Activated CD8-positive, alpha-beta memory T cell treated with anti-CD3 and anti-CD28 coated beads for 1 hour (primary cell): ENCODE measurements at places on chromosomes 1 and 21.

- DNase-seq, result no peak
Observed at GRCh38 chr1:50979937-50980336, 9.9 kb downstream of the CDKN2C start.

DNA sequence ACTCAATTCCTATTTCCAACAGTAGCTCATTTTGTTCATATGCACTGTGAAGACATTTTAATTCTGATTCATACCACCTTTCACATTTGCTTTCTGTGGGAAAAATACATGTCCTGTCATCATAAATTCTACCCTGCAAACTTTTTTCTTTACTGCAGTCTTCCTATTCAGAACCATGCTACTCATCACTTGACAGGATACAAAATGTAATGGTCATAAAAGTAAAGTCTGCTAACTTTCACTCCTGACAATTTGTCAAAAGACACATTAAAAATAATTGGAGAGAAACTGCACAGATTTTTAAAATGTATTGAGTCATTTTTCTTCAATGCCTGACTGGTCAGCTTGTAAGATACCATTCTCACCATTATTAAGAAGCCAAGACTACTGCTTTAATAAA, 1817.1 kb downstream of the BRINP3 start:
- no peak for DNase-seq

DNA sequence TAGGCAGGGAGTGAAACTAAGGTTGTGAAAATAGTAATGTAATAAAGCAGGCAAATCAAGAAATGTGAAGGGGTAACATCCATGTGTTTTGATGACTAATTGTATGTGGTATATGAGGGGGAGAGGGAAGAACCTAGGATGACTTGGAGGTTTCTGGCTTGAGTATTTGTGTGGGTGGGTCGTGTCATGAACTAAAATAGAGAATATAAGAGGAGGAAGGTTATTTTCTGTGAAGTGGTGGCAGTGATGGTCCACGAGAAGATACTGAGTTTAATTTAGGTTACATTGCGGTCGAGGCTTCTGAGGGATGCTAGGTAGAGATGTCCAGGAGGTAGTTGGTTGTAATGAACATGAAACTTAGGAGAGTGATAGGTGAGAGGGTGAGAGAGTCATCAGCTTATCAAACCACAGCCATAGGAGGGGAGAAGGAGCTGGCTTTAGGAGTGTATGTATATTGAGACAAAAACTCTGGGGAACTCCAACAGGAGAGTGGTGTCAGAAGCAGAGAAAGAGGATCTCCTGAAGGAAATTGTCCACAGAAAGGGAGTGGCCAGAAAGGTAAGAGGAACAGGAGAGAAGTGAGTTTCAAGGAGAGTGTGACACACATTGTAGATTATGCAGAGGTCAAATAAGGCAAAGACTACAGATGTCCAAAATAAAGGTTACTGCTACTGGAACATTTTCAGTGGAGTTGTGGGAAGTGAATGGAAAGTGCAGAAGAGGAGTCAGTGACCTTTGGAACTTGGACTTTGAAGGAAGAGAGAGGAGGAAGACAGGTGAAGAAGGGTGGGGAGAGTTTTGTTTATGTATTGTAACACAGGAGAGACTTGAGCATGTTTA, 89.0 kb upstream of the MACF1 start:
- DNase-seq, result no peak

- no peak for DNase-seq
Observed at GRCh38 chr1:215673943-215674342, 106.8 kb downstream of the KCTD3 start.

DNA sequence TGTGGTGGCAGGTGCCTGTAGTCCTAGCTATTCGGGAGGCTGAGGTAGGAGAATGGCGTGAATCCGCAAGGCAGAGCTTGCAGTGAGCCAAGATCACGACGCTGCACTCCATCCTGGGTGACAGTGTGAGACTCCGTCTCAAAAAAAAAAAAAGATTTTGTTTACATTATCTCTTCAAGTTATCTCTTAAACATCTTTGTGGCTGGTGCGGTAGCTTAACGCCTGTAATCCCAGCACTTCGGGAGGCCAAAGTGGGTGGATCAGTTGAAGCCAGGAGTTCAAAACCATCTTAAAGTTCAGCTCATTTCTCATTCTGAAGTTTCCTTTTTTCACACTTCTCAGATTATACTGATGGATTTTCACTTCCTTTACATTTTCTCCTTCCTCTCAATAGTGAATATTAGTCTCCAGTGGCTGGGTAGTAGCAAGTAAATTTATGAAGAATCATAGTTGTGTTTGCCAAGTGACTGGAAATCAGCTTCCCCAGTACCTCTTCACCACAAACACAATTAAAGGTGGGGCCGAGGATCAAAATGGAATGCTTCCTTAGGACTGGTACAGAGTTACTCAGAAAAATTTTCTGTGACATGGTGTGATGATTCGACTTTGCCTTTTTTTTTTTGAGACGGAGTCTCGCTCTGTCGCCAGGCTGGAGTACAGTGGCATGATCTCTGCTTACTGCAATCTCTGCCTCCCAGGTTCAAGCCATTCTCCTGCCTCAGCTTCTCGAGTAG, 13.8 kb downstream of the PIP5K1A start:
- DNase-seq, result no peak

GRCh38 chr1:30044656-30045144, 678.7 kb downstream of the MATN1 start:
- DNase-seq, result no peak

DNA sequence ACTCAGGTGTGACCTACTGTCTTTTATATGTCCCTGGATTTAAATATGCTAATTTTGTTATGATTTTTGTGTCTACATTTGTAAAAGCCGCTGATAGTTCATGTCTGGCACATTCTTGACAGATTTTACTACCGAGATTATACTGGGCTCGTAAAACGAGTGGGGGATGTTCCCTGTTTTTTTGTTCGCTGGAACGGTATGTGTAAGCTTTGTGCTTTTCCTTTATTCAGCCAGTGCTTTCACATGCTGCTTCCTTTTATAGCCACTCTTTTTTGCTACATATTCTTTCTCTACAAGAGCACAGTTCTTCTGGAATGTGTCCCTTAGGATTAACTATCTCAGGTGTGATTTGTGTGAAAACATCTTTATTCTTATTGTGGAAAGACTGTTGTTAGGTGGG, 46.6 kb downstream of the ADARB1 start:
- no peak for DNase-seq
